ENCODE measurements at places on chromosomes 7 and 10.

DNA sequence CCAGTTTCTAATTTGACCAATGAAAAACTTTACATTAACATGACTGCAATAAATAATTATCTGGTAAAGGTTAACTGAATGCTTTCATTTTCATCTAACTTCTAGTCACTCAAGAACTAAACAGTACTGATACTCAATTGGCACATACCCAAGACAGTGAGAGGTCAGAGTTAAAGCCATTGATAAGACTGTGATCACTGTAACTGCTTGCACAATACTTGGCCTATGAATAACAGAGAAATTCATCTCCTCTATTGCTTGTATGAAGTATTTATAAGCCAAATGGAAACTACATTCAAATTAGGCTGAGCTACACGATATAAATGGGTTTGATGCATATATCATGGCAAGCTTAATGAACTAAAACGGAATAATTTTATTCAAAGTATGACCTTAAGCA, 43.0 kb downstream of the HERC4 start:
- no peak for DNase-seq

- DNase-seq: no peak
Measured at GRCh38 chr10:22701132-22701826, 13.1 kb downstream of the PIP4K2A start.

- DNase-seq: no peak
Measured at GRCh38 chr7:107152011-107152410, 16.8 kb upstream of the HBP1 start.

- DNase-seq: no peak
Measured at GRCh38 chr10:13892001-13892491, 305.3 kb downstream of the PRPF18 start.

DNA sequence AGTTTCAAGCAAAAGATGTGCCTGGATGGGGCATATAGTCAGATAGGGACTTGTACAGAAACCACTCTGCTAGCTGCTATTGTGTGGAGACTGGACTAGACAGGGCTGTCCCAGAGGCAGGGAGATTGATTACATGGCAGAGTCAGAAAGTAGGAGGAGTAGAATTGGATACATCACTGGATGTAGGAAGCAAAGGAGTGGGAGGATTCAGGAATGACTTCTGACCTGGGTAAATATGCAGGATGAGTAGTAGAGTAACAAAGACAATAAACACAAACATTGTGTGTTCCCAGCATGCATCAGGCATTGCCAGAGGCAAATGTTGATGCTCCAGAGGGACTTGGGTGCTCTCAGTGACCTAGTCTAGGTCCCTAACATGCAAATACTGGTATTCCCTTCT, 30.9 kb upstream of the MAT1A start:
- no peak for DNase-seq

DNA sequence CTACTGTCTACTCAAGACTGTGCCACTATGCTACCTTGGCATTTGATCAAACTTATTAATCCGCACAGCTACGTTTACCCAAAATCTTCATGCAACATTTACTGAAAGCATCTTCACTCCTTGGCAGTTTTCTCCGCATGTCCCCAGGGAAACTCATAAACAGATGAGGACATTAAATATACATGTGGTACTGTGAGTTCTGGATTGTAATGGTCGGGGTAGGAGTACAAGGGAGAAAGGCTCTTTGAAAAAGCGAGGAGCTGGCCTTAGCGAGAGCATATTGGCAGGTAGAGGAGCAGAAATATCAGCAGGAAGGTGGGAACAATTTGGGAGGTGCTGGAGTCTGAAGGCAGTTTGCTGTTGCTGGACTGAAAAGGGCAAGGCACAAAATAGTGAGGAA, 107.1 kb upstream of the NOBOX start:
- DNase-seq: no peak

DNA sequence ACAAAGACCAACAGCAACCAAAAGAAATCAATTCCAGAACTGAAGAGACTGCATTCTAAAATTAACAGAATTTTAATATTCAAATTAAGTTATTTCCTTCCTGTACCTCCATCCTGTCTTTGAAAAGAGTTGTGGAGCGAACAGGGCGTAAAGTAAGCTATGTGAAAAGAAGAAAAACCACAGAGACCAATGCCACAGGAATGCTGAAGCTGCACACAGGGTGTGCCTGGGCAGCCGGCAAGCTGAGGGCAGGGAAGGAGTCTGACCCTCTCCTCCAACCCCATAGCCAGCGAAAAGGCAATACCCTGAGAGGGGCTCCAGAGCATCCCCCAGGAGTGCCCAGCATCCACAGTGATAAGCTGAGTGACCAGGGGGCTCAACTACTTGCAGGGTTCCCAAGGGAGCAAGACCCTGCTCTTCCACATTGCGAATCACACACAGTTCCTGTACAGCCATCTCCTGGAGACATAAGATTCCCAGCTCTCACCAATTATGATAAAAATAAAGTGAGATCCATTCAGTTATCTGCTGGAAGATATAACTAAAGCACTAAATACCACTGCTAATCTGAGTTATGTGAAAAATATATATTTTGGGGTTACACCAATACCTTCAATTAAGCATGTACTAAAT, 93.8 kb downstream of the PARD3 start:
- no peak for DNase-seq

- no peak for DNase-seq
Measured at GRCh38 chr10:30127120-30127541, 67.7 kb upstream of the JCAD start.

DNA sequence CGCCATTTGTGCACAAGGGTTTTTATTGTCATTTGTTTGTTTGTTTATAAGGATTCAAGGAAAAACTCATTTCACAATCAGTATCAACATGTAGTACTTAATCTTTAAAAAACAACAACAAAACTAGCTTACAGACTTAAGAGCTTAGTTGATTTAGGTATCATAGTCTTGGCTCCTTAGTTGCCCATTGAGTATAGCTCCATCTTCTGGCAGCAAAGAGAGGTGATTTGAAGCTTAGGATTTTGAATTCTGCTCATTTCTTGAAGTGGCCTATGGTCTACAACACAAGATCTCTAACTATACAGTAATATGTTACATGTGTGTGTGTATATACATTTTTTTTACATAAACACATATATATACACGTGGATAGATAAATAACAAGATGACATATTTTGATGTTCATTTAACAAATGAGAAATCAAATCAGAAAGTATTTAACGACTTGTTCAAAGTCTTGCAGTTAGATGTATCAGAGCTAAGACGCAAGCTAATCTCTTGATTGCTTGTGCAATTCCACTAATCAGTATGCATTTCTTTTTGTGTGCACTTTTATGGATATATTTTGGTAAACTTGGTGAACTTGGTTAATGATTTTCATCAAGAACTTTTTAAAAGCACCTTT, 307.3 kb downstream of the CAMK1D start:
- no peak for DNase-seq

- peak; percentile 8 for DNase-seq
Measured at GRCh38 chr7:134513169-134513752, 14.1 kb upstream of the AKR1B10 start.

DNA sequence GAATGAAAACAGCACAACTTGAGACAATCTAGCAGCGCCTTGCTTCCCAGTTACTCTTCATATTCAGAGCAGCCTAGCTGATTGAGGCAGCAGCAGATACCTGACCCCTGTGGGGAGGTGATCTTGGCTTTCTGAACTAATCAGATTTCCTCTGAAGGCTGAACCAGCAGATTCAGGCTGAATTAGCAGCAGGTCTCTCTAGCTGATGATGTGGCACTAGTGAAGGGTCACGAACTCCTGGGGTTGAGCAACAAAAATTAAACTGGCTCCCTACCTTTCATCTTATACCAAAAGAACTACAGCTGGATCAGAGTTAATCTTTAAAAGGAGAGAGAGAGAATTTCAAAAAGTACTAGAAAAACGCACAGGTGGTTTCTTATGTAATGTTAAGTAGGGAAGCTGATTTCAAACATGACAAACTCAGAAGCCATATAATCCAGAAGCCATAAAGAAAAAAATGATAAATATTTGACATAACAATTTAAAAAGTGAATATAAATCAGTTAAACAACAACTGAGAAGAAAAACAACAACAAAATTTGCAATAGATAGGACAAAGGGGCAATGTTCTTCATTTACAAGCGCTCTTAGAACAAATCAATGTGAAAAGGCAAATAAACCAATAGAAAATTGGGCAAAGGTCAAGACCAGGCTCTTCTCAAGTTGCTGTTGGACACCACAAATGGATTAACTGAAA, 13.5 kb downstream of the SLC25A13 start:
- no peak for DNase-seq

GRCh38 chr10:90289037-90289436, 568.8 kb downstream of the HTR7 start:
- DNase-seq: no peak

DNA sequence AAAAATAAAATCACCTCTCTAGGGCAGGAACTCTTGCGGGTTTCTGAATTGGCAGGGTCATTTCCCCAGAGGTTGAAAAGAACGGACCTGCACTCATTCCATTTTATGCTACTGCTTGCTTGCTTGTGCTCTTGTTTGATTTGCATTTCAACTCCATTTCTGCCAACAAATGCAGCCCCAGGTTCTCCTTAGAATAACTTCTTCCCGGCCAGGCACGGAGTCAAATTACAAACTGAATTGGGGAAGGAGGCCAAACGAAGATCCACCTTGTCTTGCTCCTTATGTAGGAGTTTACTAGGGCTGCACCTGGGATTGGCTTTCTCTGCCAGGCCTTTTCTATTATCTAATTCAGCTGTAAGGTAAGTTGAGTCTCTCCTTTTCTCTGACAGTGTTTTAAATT, 79.6 kb downstream of the HGF start:
- DNase-seq: no peak

- no peak for DNase-seq
Measured at GRCh38 chr10:4522296-4523000, 303.6 kb upstream of the AKR1E2 start.

GRCh38 chr10:7389346-7389745, 21.5 kb downstream of the SFMBT2 start:
- no peak for DNase-seq

DNA sequence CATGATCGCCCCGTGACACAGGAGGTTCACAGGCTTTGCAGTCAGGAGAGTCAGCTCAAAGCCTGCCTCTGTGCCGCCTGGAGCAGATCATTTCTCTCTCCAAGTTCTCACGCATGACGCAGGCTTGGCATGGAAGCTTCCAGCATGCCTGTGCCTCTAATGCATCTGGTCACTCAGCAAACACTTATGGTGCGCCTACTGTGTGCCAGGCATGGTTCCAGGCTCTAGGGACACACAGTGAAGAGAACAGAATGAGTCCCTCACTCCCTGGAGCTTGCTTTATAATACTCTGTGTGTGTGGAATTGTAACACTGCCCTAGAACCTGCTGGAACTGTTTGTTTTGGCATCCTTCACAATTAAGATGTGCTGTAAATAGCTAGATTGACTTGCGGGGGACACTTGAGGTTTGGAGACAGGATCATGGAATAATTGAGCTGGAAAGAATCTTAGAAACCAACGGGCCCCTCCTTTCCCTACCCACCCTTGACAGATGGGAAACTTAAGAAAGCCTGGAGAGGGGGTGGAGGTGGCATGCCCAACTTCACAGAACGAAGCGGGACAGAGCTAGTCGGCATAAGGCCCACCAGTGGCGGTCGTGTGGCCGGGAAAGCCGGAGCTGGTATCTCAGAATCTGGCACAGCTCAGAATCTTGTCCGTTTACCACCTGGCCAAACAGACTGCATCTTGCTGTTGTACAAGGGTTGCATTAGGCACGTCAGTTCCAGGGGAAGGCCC, 4.6 kb upstream of the MYH16 start:
- DNase-seq: no peak

- no peak for DNase-seq
Measured at GRCh38 chr7:82530361-82530760, 86.8 kb upstream of the CACNA2D1 start.

DNA sequence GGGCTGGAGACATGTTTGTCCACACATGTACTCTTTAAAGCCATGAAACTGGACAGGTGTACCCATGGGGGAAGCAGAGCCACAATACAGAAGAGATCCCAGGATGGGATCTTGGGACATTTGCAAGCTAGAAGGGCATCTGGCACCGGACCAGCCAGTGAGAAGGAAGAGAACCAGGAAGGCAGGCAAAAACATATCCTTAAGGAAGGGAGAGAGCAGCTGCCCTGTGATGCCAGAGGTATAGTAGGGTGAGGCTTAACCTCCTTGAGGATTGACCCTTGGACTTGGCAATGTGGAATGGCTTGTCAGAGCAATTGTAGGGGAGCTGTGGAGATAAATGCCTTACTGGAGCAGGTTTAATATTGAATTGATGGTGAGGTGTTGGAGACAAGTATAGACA, 17.9 kb upstream of the SUV39H2 start:
- no peak for DNase-seq

DNA sequence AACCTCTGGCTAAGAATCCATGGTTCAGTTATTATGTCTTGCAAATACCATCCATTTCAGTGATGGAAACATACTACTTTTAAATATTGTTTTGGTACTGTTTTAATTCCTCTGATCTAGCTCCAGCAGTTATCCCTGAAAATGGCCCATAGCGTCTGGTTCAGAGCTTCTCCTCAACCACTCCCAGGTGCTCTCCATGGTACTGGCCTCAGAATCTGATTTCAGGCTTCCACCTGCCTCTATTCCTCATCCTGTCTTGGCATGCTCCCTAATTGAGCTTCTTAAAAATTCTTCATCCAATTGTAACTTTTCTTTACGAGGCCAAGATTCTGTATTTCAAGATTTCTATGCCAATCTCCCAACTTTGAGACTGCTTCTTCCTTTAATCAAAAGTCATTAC, 236.3 kb downstream of the HTR7 start:
- DNase-seq: no peak

DNA sequence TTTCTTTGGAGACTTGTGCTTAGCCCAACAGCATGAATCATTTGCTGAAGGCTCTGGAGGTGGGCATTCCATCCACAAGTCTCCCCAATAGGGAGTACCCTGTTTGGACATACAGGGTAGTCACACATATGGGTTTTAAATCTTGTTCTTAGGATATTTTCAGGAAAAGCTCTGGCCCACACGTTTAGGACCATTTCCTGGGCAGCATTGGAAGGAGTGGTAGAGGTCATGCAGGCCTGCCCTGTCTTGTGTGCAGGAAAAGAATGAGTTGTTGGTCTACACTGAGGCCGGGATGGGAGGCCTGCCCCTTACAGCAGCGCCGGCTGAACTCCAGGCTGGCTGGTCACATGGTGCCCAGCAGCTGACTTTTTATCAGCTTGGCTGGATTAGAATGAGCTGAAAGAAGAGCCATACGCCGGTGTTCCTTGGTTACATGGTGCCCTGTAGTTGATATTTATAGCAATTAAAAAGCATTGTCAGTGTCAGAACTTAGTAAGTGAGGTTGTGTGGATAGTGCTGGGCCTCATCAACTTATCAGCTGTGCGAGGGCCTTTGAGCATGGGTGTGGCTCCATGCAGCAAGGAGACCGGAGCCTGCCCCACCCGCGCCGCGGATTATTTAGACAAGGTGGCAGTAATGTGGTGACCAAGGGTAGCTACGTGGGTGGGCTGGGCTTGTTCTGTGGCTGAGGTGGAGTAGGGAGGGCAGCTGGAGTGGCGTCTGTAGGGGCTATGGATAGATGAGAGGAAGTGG, 28.6 kb downstream of the OGDH start:
- no peak for DNase-seq

DNA sequence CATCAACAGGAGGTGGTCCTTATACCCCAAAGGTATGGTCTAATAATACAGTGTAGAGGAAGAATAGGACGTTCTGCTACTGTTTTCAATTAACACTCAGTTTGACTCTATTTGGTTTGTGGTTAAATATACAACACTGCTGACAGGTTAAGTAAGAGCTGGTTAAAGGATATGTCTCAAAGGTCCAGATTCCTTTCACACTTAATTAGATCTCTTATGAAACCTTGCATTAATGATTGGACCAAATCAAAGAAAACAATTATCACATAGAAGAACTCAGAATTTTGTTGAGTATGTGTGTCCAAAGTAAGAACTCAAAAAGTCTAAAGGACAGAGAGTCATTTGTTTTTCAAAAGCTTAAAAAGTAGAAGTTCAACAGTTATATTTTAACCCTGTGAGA, 18.0 kb downstream of the MRLN start:
- no peak for DNase-seq

All from T-helper 17 cell (primary cell).